ENCODE measurements at places on chromosomes 16 and 17.
A peak's percentile ranks its signal among the peaks of the same experiment; 100 is the strongest.

GRCh38 chr16:62408760-62409159 lies 372.5 kb upstream of the CDH8 start:
- DNase-seq: no peak

GRCh38 chr17:48989100-48989499 lies 8.1 kb upstream of the IGF2BP1 start:
- DNase-seq: no peak

GRCh38 chr16:8943966-8944759 lies 19.5 kb downstream of the USP7 start:
- no peak for DNase-seq

DNA sequence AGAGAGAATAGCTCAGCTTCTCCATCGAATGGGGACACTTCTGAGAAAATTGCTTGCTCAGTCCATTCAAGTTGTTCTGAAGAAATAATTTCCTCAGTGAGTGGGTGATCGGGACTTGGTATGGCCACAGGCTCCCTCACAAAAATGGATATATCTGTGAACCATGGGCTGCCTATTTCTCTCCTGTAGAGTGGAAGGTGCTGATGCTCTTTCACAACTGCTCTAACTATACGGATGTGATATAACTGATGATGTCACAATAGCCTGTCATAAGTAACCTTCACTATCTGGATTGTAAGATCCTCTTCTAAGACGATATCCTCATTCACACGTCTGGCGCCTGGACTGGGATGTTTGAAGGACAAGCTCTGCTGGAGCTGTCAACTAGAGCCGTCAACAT lies 4.7 kb upstream of the CCL18 start:
- DNase-seq: no peak

GRCh38 chr17:61366715-61367413 lies 32.8 kb upstream of the TBX2 start:
- no peak for DNase-seq

DNA sequence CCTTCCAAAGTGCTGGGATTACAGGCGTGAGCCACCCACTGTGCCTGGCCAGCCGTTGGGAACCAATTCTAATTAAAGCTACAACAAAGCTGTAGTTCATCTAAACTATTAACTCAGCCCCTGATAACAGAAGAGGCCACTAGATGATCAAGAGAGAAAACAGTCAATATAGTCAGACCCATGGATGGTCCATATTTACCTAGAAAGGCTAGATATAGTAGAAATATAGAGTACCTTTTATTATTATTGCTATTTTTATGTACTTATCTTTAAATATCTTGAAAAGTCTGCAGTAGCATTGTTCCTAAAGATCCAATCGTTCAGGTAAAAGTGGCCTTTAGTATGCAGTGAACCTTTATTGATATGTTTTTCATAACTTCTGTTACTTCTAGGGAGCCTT lies 43.2 kb downstream of the RNF213 start:
- DNase-seq: no peak

DNA sequence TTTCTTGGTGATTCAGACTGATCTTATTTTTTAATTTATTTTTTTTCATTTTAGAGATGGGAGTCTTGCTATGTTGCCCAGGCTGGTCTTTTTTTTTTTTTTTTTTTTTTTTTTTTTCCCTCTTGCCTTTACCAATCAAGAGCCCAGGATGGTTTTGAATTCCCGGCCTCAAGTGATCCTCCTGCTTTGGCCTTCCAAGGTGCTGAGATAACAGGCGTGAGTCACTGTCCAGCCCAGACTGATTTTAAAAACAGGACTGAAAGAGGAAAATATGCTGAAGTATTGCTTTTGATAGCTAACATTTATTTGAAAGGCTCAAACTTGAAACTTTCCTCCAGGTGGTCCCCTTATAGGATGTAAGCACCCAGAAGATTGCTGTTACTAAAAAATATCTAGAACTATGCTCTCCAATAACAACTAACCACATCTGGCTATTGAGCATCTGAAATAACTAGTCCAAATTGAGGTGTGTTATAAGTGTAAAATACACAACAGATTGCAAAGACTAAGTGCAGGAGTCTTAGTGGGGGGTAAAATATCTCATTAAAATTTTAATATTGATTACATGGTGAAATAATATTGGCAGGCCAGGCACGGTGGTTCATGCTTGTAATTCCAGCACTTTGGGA lies 15.8 kb upstream of the BRIP1 start:
- no peak for DNase-seq

DNA sequence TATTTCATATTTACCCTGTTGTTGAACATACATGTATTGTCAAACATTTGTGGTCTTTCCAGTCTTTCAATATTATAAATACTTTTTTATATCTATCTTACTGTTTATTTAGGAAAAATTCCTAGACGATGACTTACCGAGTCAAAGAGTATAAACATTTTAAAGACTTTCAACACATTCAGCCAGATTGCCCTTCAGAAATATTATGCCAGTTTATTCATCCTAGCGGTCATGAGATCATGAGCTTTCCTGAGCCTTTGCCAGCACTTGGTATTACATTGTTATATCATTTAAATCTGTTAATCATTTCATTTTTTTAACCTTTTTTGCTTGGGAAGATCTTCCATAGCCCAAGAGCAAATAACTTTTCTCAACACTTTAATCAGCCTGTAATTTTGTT lies 197.4 kb downstream of the SPECC1 start:
- peak; percentile 83 for DNase-seq

GRCh38 chr16:63943566-63943965 lies 1178.3 kb downstream of the CDH11 start:
- no peak for DNase-seq

- no peak for DNase-seq
These were observed 94.3 kb upstream of the ASIC2 start for GRCh38 chr17:33387406-33387805.

- peak; percentile 53 for DNase-seq
These were observed 18.4 kb downstream of the CFAP20 start for GRCh38 chr16:58110571-58111301.

- DNase-seq: no peak
These were observed 4.4 kb upstream of the MYO1C start for GRCh38 chr17:1496869-1497268.

- DNase-seq: no peak
These were observed 21.2 kb upstream of the LRRC37A start for GRCh38 chr17:46273541-46274236.

DNA sequence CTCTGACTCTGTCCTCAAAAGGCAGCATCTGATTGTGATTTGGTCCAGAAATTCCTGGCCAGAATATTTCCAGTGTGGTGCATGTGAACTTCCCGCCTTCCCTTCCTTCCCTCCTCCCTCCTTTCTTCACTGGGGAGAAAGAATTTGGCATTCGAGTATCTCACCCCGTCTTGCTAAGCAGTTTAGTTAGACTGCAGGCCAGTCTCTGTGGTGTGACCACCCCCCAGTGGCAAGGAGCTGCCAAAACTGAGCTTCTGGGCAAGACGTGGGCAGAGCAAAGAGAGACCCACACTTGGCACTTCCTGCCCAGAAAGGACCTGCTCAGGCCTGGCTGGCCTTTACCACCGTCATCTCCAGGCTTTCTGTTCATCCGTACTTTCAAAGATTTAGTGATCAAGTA lies 36.4 kb downstream of the SNX20 start:
- DNase-seq: peak; percentile 76

DNA sequence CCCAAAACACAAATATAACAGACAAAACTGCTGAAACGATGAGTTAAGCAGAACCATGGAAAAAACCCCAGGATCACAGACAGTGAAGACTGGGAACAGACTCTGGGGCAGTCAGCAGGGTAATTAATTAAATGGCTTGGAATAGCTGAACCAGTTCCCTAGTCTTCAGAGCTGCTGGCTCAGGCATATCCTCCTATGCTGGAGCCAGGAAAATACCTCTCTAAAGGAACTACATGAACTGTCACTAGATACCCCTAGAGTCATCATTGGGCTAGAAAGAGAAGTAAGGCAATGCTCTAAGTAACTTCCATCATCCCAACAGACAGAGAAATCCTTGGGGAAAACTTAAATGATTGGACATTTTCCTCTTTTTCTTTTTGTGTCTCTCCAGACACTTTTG lies 113.0 kb downstream of the STXBP4 start:
- no peak for DNase-seq

DNA sequence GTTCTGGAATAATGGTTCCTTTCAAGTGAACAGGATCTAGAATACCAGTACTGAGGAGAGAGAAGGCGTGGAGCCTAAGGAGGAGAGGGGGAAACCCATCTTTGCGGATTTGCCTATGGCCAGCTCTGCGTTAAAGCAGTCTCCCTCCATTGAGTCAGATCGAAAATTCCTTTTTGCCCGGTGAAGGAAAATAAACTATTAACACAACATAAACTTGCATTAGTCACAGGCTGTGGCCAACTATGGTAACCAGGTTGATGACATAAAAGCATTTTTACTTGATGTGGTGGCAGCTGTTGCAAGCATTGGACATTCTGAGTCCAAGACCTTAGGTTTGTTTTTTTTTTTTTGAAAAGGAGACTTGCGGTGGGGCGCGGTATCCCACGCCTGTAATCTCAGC lies 8.9 kb downstream of the LDAF1 start:
- peak; percentile 90 for DNase-seq

- DNase-seq: no peak
These were observed 105.8 kb upstream of the METRNL start for GRCh38 chr17:82973456-82974135.

GRCh38 chr17:70535986-70536385 lies 366.7 kb downstream of the KCNJ2 start:
- peak; percentile 8 for DNase-seq

GRCh38 chr17:80870401-80870800 lies 121.2 kb upstream of the CHMP6 start:
- no peak for DNase-seq

DNA sequence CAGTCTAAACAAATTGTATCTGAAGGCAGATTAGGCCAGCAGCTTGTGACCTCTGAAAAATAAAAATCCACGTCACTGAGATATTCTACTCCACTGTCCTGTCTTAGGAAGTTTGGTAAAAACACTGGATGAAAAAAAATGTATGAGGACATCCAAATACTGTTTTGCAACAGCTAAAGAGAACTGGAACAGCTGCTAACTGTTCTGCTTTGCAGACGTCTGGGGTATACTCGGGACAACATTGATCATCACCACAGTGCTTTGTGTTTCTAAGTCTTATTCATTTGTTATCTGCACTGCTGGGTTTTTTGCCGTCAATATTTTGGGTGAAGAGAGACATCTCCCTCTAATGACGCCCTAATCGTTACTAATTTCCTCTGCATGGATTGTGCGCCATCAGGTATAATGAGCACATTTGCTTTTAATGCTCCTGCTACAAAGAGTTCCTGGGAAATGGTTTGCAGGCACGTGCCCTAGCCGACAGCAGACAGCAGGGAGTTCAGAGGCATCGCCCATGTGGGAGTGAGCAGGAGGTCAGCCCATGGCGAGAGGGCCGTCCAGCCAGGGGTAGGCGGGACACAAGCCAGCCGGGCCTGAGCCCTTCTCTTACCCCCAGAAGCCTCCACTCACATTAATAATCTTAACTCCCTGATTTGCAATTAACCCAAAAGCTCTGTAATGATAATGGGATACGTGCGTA lies 87.0 kb downstream of the CBLN1 start:
- no peak for DNase-seq

- no peak for DNase-seq
These were observed 93.4 kb downstream of the IRF8 start for GRCh38 chr16:85992359-85992758.

DNA sequence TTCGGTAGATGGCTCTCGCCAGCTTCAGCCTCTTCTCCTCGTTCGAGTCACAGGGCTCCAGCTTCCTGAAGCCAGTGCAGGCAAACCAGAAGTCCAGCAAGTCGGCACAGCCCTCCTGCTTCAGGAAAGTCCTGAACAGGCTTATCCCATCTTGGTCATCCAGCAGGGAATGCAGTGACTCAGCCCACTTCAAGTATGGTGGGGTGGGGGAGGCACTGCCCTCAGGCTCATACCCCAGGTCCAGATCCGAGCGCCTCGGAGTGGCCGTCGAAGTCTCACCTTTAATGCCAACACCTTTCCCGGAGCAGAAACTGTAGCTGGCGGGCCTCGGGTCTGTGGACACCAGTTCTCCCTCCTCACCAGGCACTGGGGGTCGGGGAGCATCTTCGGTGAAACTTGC lies 5.9 kb downstream of the AXIN1 start:
- DNase-seq: no peak

DNA sequence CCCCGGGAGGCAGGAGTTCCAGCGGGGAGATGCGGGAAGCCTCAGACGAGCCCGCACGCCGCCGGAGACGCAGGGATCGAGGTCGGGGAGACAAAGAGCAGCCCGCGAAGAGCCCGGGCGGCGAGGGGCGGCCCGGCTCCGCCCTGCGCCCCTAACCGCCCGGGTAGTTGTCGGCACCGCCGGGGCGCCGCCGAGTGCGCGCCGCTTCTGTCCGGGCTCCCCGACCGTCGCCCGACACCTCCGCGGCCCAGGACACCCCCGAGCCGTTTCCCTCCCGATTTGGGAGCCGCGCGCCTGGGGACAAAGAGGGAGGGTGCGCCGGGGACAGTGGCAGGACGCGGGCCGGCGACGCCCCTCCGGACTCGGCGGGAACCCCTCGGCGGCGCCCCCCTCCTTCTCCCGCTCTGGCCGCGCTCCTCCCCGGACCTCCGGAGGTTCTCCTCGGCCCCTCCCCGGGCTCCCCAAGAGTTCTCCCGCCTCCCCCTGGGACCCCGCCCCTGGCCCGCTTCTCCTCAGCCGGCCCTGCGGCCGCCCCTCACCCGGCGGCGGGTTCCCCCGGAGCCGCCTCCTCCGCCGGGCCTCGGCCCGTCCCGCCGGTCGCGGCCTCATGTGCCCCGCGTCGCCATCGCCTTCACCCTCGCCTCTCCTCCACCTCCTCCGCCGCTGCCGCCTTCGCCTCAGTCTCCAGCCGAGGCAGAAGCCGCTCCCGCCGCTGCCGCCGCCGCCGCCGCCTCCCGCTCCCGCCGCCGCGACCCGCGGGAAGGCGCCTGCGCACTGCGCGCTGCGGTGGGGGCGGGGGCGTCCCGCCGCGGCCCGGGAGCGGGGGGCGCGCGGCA lies at the start of gene GJC1:
GJC1 (minus strand) TSS at position 765 of the 836 bp plus-strand sequence. CDS start 24,470 bp downstream, outside the sequence.
- peak; percentile 15 for DNase-seq

DNA sequence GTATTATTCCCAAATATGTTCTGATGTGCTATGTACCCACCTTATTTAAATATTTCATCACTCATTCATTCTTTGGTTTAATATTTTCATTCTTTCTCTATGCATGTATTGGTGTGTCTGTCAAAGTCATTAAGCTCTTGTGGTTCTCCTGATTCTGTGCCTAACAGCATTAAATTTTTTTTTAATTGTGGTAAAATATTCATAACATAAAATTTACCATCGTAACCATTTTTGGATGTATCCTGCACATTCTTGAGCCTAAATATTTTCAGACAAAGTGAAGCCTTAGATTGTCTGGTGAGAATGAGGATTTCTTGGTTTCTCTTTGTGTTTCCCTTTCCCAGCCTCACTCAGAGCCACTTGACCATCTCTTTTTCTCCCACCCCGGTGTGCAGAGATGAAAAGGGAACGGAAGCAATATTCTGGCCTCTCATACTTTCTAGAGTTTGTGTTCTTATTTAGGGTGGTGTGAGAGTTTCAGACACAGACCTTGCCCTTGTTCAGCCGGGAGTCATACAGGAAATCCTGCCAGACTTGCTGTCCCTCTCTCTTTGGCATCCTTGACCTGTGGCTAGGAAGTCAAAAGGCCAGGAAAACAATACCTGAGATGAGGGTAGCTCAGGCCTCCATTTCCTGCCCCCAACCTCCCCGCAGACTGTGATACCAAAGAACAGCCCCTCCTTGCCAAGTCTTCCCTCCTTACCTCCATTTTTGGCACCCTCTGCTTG lies 4.9 kb downstream of the CCL5 start:
- no peak for DNase-seq

- no peak for DNase-seq
These were observed 40.0 kb downstream of the SOCS1 start for GRCh38 chr16:11215935-11216556.

- no peak for DNase-seq
These were observed 34.1 kb upstream of the ADORA2B start for GRCh38 chr17:15910791-15911190.

- peak; percentile 37 for DNase-seq
These were observed 32.0 kb upstream of the DNAH17 start for GRCh38 chr17:78609191-78609641.
